Urinary bladder (tissue), 4 donors: ENCODE measurements at places on chromosomes 11 and 22.

- DNase-seq = no peak
These were observed 131.9 kb upstream of the MTMR2 start for GRCh38 chr11:96055706-96056387.

DNA sequence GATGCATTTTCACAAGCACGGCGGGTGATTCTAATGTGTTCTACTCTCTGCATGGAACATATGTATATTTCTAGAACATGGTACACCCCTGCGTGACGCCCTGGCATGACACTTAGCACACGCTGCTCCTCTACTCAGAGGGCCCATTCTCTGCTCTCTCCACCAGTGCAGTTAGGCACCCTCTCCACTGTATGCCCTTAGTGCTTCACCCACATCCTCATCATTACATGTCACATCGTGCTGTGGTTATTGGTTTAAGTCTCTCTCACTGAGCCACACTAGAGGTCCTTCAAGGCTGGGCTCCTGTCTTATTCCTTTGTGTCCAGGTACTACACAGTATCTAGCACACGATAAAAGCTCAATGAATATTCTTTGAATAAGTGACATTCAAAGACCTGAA lies 16.7 kb downstream of the TMPRSS13 start:
- DNase-seq = no peak

GRCh38 chr11:36388071-36388470 lies 92.0 kb downstream of the PRR5L start:
- DNase-seq = no peak

- DNase-seq = no peak
These were observed 1.7 kb upstream of the UCP3 start for GRCh38 chr11:74010306-74011300.

DNA sequence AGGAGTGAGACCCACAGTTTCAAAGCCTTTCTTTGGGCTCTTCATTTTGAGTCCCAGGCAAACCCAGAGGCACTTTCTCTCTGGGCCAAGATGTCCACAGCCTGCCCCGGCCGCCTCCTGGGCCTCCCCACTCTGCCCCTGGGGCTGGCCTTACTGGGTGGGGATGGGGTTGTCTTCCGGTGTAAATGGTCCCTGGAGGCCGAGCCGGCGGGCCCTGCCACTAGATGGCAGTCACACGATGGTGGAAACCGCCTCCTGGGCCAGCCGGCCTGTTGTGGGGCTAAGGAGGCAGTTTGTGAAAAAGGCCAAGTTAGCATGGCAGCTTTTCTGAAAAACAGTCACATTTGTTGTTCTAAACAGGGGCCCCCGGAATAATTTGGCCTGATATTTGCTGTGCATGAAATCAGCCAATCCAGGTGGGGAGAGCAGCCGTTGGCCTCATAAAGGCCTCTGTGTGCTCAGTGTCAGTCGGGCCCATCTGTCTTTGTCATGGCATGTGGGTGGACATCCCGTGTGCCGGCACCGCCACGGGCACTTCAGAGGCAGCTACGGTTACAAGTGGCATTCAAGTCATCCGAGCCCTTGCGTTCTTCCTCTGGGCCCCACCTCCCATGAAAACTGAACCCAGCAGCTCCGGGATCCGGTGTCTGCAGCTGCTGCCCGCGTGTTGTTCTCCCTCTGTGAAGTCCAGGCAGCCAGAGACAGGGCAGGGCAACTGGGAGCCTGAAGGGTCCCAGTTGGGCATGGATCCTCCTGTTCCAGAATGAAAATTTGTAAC lies 6.5 kb downstream of the MRPL23 start:
- no peak for DNase-seq

DNA sequence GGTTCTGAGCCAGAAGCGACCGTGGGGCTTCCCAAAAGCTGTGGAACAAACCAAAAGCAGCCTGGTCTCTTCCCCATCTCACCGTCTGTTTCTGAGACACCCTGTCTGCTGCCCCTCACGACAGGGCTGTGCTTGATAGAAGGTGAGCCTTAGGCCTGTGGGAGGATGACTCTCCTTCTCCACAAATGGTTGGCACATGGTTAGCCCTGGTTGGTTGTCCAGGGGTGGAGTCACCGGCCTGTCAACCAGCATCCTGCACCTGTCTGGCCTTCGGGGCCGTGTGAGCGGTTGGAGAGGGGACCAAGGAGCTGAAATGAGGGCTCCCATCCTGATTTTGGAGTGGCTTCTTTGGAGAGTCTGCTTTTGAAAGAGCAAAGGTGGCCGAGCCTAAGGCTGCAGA lies 135.3 kb downstream of the PKNOX2 start:
- no peak for DNase-seq

DNA sequence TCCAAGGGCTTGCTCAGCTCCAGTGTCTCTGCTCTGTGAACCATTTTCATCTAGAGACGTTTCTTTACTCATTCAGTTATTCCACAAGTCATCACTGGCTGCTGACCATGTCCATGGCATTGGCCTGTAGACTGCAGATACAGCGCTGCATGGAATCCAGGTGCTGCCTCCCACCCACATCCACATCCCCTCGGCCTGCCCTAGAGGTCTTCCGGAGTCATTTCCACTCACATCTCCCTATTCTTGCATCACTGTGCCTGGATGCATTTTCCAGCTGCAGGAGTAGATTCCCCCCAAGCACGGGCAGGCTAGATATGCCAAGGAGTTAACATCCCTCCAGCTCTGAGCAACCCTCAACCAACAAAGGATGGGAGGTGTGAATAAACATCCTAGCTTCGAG lies 68.9 kb downstream of the CHST1 start:
- no peak for DNase-seq

DNA sequence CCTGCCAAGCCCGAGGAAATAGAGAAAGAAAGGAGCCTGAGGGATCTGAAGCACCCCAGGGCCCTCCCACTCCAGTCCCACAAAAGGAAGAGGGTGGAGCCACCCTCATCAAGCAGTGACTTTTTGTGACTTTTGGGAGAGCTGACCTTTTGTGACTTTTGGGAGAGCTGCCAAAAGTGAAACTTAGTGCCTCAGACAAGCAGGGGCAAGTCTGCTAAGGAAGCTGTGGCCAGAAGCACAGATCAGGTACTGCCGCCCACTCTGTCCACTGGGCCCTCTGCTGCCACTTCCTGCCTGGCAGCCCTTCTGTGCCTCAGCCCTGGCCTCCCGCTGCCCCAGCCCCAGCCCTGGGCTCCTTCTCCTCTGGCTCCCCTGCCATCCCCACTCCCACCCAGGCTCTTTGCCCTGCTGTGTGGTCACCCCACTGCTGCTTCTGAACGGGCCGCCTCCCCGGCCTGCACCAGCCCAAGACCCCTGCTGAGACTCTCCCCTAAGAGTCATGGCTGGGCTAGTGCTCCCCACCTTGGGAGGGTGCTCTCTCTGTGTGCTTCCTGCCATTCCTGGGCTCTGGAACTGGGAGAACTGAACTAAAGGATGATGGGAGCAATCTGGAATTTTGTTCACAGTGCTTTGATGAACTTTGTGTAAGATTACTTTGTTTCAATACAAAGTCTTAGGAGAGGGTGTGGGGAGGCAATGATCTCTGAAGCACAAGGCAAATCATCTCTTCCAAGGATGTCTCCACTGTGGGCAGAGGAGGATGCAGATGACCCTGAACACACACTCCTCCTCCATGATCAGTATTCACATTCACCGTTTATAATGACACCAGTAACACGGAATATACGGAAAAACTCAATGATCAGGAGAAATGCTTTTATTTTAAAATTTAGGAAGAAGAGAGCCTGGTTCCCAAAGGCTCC lies at the start of gene APOBEC3H:
TSS of gene APOBEC3H (plus strand) at position 147 of the 923 bp plus-strand sequence. CDS start 3,035 bp downstream, outside the sequence.
- DNase-seq = no peak

GRCh38 chr11:61194169-61194671 lies 9.1 kb upstream of the PGA3 start:
- DNase-seq = no peak

DNA sequence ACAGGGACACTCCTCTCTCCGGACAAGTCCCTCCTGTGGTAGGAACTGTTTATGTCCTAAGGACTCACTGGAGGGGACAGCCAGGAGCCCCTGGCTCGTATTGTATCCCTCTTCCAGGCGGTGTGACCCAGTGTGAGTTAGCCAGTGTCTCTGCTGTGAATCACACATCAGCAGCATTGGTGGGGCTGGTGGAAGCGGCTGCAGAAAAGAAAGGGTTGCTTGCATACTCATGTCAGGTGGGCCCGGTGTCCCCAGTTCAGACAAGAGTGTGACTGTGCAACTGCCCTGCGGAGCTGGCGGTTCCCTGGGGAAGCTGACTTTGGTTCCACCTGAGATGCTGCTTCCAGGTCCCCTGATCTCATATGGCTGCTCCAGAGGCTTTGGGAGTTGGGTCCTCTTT lies 99.4 kb downstream of the ZBTB16 start:
- DNase-seq = no peak

- no peak for DNase-seq
These were observed 13.1 kb upstream of the CHRNA10 start for GRCh38 chr11:3684129-3684818.

GRCh38 chr22:41479671-41480396 lies 10.9 kb downstream of the ACO2 start:
- no peak for DNase-seq

DNA sequence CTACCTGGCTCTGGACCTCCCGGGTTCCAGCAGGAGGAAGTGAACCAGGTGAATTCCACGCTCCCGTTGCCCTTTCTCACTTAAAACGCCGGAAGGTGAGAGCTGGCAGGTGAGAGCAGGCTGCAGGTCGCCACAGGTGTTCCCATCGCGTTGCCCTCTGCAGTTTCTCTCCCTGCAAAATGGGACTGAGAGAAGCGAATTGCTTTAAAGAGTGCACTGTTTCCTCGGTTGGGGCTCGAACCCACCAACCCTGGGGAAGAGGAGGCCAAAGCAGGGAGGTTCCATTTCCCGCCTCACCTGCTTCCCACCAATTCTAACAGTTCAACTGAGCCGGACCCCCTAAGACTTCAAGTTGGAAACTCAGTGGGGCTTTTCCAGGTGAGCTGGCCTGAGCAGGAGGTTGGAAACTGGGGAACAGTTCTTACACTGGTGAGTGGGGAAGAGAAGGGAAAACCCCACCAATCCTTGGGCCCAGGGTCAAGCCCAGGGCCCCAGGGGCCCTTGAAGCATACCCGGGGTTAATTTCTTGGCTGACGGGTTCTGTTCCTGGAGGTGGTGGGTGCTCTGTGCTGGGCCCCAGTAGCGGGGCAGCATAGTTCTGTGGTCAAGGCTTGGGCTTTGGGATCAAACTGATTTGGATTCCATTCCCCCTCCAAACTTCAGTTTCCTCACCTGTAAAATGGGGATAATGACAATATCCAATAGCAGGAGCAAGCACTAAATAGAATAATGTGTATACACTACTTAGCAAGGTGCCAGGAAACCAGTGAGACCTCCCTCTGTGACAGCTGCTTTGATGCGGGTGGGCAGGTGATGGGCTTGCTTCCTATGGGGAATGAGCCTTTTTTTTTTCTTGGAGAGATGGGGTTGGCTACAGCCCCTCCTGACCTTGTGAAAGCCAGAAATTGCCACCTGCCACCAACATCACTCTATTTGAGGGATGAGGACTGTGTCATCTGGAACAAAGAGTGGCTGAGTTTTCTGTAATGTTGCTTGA lies 788 bp downstream of the CD82 start:
- DNase-seq = no peak

- no peak for DNase-seq
These were observed 902 bp downstream of the RASGRP2 start for GRCh38 chr11:64742889-64743590.

DNA sequence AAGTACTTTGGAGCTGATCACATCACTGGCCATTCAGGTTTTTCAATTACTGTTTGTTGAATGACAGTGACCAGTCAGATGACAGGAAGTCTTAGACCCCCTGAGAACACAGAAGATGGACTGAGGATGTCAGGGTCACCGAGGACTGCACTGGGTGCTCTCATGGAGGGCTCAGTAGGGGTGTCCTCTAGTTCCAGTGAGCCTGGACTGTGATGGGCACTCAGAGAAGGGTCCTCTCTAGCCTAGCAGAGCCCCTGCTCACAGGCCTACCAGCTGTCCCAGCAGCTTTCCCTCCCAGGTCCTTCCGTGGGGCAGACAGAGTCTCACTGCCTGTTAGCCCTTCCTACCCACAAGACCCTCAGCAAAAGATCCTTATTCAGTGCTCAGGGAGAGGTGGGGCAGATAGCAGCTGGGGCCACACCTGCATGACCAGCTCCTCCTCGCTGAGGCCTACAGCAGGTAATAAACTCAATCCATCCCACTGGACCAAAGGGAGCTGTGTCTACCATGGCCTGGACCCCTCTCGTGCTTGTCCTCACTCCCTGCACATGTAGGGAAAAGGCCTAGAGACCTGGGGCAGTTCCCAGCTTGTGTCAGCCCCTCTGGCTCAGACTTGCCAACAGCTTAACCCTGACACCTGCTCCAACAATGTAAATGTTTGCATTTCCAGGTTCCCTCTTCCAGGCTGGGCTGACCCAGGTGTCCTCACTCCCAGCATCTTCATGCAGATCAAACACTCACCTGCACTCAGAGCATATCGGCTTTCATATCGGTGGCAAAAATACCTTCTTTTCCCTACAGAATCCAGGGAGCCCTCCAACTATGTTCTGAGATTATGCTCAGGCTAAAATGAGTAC lies 25.2 kb upstream of the VPREB1 start:
- DNase-seq = no peak

- DNase-seq = no peak
These were observed 125.4 kb downstream of the LUZP2 start for GRCh38 chr11:24622262-24622661.

- no peak for DNase-seq
These were observed 2.0 kb downstream of the IFT27 start for GRCh38 chr22:36773935-36774334.

- no peak for DNase-seq
These were observed 386.4 kb downstream of the DCDC1 start for GRCh38 chr11:30983143-30983542.

DNA sequence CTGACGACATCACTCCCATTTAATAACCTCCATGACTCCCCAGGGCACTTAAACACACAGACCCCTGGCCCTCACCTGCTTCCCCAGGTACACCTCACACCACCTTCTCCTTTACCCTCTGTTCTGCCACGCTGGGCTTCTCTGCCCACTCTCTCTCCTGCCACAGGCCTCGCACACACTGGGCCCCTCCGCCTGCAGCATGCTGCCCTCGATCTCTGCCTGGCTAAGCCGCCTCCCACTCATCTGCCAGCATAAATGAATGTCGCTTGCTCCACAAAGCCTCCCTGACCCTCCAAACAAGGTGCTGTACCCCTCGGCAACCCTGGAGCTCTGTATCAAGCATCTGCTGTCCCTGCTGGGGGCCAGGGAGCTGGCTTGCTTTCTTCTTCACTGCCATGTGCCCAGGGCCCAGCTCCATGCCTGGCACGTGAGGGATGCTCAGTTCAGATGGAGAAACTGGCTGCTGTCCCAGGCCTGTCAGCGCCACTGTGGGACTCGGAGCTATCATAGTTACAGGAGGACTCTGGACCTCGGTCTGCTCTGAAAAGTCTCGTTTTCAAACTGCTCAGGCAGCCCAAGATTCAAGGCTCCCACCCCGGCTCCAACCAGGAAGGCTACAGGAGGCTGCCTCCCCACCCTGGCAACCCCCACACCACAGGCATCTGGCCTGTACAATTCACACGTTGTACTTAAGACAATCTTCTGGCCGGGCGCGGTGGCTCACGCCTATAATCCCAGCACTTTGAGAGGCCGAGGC lies 11.9 kb downstream of the TTLL1 start:
- no peak for DNase-seq

- DNase-seq = no peak
These were observed 123.4 kb downstream of the ETS1 start for GRCh38 chr11:128463979-128464378.
